Stimulated activated naive CD4-positive, alpha-beta T cell (primary cell): ENCODE measurements at places on chromosomes 13 and 19.

DNA sequence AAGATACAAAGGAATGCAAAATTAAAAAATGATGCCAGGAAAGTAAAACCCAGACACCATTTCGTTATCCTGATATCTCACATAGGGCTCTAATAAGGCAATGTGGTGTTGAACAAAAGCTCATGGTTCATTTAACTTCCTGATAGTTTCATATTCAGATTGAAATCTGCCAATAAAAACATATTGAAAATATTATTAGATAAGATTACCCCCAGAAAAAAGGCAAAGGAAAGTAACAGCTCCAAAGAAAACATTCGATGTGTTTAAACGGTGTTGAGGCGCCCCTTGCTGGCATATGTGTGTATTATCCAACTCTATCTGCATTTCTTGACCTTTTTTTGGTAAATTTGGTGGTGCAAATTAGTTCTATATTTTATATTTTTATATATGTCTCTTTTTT is 75.9 kb downstream of the ESD start:
- DNase-seq, result peak; percentile 31

- no peak for DNase-seq
Observed at GRCh38 chr19:51695702-51696315, 2.7 kb downstream of the SPACA6 start.

DNA sequence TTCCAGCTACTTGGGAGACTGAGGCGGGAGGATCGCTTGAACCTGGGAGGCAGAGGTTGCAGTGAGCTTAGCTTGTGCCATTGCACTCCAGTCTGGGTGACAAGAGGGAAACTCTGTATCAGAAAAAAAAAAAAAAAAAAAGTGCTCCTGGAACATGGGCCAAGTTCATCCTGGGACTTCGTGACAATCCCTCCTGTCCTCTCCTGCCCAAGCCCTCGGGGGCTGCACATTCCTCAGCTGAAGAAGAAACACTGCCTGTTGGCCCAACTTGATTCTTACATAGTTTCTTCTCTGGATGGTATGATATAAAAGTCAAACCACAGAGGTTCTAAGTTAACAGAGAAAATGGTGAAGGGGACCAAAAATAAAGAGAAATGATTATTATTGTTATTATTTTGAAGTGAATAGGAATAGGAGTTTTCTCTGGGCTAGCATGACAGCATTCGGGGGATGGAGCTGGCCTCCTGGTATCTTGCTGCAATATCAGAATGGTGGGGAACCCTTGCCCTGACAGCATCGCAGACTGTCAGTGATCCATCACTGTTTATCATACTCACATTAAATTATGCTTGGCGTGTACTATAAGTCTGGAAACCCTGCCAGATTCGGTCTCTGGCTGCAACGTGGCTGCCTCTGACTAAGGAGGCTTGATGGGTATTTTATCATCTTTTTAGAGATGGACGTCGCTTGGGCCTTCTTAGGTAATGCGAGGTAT is 113.7 kb upstream of the OXGR1 start:
- DNase-seq, result no peak

DNA sequence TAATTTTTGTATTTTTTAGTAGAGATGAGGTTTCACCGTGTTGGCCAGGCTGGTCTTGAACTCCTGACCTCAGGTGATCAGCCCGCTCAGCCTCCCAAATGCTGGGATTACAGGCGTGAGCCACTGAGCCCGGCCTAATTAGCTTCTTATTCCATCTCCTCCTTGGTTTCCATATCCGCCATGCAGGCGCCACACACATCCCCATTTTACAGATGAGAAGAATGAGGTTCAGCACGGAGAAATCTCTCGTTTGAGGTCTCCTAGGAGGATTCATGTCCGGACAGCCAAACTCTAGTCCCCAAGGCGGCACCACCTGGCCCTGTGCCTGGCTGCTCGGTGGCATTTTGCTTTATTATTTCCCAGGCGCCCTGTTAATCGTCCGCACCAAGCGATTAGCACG is 46.2 kb upstream of the PTPRS start:
- no peak for DNase-seq

DNA sequence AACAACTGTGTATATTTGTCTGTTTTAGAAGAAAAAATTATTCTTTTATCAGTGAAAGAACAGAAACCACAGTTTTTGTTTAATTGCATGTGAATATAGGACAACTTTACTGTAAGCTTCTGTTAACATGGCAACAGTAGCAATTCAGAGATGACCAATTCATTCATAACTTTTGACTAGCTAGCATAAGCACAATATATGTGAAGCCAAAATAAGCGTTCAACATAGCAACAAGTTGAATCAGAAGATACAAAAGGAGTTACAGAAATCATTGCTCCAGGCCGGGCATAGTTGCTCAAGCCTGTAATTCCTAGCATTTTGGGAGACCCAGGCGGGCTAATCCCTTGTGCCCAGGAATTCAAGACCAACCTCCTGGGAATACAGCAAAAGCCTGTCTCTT is 197.1 kb upstream of the GPC6 start:
- DNase-seq, result no peak

DNA sequence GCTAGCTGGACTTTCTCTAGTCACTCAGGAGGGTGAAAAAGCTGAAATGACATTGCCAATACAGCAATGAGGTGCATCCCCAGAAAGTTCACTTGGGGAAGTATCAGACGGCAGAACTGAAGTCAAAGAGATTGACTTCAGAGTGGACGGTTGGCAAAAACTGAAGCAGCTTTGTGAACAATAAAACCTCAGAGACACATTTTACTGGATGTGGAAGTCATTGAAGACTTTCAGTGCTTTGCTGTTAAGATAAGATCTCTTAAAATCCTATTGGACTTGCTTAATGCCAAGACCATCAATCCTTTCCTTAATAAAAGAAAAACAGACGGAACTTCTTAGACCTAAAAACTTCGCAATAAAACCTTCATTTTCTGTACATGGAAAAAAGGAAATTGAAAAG is 103.7 kb downstream of the ABCC4 start:
- DNase-seq, result no peak

- DNase-seq, result no peak
Observed at GRCh38 chr19:51571599-51571998, 516 bp downstream of the ZNF175 start.

GRCh38 chr13:41306271-41307145 is 4.6 kb upstream of the NAA16 start:
- no peak for DNase-seq

GRCh38 chr19:49939721-49940481 is 10.6 kb upstream of the NUP62 start:
- no peak for DNase-seq

GRCh38 chr13:30002577-30002976 is 152.2 kb upstream of the UBL3 start:
- no peak for DNase-seq

DNA sequence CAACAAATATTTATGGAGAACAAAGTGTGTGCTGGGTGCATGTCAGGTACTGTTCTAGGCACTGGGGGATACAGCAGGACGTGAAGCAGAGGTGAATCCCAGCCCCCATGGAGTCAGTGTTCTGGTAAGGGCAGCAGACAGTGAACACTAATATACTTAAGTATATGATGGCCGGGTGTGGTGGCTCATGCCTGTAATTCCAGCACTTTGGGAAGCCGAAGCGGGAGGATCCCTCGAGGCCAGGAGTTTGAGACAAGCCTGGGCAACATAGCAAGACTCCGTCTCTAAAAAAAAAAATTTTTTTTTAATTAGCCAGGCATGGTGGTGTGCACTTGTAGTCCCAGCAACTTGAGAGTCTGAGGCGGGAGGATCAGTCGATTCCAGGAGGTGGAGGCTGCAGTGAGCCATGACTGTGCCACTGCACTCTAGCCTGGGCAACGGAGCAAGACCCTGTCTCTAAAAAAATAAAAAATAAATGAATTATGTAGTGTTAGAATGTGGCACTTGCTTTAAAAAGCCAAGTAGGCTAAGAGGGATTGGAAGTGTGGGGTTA is 22.6 kb downstream of the CHST8 start:
- no peak for DNase-seq
